ENCODE measurements at places on chromosomes 3 and 15.

- no peak for DNase-seq
Measured at GRCh38 chr3:71724171-71724453, 1.1 kb downstream of the EIF4E3 start.

DNA sequence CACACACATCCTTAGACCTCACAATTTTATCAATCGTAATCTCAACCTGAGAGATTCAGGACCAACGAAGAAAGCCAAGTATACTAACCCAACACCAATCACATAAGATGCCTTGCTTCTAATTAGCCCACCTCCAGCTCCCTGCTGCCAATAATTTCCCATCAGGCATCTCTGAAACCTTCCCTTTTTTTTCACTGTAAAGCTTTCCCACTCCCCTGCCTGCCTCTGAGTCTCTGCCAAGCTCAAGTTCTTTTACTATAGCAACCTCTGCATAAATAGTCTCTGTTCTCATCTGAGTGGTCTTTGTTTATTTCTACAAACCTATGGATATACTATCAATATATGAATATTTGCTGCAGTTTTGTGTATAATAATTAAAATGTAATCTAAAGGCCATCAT lies 86.5 kb downstream of the PIK3CB start:
- no peak for DNase-seq

GRCh38 chr3:177057768-177058167 lies 139.5 kb downstream of the TBL1XR1 start:
- DNase-seq = peak; percentile 47

- no peak for DNase-seq
Measured at GRCh38 chr3:60202052-60202726, 1049.1 kb downstream of the FHIT start.

GRCh38 chr3:59192473-59192872 lies 142.6 kb upstream of the CFAP20DC start:
- DNase-seq = no peak

All from stimulated activated CD4-positive, alpha-beta T cell treated with anti-CD3 and anti-CD28 coated beads, Interleukin-2, amount 100 ng/mL, for 24 hours (primary cell).